Hippocampal formation (tissue), 2 donors: ENCODE measurements at places on chromosomes 7 and 10.

GRCh38 chr10:3292636-3293035 is 120.1 kb upstream of the PITRM1 start:
- DNase-seq, result no peak

GRCh38 chr7:153022475-153023193 is 263.1 kb downstream of the ACTR3B start:
- no peak for DNase-seq

DNA sequence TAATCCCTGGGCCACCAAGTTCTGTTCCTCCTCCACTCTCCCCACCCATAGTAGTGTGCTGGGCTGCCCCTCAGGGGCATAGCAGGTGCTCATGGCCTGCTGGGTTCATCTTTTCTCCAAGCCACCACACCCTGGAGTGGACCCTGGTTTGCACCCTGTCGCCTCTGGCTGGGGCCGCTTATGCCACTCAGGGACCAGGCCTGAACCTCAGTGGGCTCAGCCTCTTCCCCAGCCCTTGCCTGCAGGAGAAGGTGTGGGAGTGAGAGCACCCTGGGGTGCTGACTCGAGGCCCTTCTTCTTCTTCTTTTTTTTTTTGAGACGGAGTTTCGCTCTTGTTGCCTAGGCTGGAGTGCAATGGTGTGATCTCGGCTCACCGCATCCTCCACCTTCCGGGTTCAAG is 10.2 kb downstream of the CLIP2 start:
- DNase-seq, result no peak

DNA sequence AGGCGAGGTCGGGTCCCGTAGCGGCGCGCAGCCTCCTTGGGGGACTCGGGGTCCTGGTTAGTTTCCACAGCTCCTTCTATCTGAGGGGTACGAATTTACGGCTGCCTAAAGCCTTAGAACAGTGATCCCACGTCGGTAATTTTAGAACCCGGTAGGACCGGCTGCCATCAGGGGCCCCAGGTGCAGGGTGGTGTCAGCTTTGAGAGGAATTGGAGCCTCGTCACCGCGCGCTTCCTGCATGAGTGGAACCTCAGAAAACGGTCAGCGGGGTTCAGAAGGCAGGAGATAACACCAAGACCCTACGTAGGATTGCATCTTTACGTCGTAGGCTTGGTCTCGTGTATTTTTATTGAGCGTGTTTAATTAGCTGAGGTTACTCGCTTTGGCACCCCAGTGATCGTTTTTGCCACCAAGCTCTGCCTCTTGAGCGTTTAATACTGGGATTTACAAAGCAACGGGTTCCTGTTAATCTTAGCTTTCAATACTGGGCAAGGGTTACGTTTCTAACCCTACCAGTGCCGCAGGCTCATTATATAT is 443 bp downstream of the RNF32 start:
- no peak for DNase-seq

GRCh38 chr7:25643286-25643685 is 415.0 kb upstream of the NPVF start:
- DNase-seq, result no peak
